ENCODE measurements at places on chromosomes 2 and 18.

- no peak for DNase-seq
These were observed 134.7 kb downstream of the TPGS2 start for GRCh38 chr18:36693931-36694620.

DNA sequence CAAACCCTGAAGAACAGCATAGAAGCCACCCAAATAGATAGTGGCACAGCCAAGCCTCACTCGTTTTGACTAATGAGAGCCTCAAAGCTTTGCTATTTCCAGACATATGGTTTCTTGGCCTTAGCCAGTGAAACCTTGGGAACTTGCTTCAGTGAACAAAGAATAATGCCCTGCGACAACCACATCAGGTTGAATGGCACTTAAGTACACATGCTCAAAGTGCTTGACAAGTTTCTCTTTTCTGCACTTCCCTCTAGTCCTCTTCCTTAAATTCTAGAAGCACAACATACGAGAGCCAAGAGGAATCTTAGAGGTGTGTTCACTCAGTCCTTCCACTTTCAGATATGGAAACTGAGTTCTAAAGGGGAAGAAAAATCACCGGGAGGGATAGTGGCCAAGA is 258.3 kb downstream of the HAUS1 start:
- DNase-seq = no peak

DNA sequence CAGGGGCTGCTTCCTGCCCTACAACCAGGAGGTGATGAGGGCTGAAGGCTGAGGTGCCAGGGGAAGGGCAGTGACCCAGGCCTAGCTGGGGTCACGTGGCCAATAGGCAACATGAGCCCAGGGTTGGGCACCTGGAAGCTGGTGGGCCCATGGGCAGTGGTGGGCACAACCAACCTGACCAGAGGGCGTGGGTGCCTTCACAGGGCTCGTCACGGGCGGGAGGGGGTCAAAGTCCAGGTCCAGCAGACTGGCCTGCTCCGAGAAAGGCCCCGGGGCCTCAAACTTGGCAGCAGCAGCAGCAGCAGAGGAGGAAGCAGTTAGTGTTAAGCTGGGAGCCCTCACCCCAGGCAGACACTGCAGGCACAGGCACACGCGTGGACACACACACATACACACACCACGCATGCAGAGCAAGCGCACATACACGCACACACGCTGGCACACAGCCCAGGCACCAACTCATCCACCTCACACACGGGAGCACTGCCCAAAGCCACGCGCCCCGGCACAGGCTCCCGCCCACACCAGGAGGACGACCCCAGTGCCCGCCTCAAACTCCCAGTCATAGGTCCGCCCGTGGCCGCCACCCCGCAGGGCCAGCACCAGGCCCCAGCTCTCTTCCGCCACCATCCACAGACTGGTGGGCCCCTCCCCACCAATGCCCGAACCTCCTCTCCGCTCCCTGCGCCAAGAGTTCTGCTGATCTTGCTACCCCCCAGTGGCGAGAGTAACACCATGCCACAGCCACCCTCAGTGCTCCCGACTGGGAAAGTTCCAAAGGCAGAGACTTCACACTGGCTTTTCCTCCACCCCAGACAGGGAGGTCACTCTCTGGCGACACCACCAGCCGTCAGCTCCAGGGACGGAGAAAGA is 53.0 kb downstream of the BIN1 start:
- DNase-seq = no peak

DNA sequence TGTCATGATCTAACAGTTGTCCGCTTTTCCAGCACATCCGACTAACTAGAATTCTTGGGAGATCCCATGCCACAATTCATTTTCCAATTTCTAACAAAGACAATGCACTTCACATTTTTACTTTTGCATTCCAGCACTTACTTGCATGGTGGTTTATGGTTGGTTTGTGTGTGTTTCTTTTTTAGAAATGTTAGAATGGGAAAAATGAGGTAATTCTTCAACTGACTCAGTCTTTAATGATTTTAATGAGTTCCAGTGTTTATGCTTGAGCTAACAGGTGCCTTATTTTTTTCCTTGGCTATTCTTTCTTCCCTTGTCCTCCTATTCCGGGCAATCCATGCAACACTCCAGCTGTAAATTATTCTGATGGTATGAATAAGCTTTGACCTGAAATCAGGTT is 46.4 kb downstream of the SLC8A1 start:
- DNase-seq = no peak

- no peak for DNase-seq
These were observed 32.5 kb downstream of the CPO start for GRCh38 chr2:206971805-206972204.

GRCh38 chr2:239312081-239312511 is 88.7 kb downstream of the HDAC4 start:
- DNase-seq = no peak

DNA sequence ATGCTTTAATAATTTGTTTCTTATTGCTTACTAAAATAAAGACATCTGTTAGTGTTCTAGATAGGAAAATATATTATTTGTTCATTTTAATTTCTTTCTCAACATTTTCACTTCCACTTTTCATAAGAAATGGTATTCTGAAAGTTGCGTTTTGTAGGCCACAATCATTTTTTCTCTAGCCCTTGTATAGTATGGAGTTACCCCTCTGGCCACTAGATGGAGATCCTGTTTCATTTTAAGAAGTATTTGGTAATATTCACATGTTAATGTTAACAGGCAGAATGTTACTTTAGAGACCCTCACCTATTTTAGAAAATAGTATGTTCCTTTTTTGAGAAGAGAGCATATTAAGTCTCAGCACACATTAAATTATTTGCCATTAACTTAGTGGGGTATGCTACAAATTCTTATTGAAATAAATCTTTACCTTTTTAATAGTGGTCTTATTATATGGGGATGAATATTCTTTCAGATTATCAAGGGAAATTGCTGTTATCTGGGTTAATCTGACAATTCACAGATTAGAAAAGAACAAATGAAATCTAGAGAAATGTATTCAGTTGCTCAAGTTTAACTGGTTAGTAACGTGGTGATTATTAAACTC is 73.9 kb upstream of the TTC27 start:
- DNase-seq = no peak
